ENCODE measurements at places on chromosomes 16 and 17.

- peak; percentile 94 for DNase-seq
Observed at GRCh38 chr16:50448522-50448921, 79.7 kb upstream of the BRD7 start.

DNA sequence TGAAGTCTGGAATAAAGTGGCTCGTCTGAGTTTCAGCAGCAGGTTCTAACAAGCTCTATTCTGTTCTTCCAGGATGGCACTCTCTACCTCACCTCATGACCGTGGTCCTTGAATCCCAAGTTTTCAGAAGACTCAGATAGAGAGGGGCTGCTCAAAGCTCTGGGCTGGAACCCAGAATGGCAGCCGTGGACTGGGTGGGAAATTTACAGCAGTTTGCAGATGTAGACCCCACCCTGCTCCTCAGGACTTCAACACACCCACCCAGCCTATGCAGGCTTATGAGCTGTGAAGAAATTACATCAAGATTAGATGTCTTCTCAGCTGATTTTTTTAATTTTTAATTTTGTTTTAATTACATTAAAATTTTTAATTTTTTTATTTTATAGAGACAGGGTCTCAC is 59.4 kb downstream of the METRNL start:
- DNase-seq: no peak

DNA sequence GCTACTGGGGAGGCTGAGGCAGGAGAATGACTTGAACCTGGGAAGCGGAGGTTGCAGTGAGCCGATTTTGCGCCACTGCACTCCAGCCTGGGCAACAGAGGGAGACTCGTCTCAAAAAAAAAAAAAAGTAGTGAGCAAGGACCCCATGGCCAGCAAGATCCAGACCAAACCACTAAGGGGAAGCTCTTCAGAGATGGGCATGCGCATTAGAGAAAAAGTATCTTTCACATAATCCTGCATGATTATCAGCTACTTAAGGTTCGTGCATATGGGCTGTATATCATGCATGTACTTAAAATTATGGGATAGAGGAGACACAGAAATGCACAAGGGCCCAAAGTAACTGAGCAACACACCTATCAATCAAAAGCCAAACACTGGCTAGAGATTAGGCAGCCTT is 10.7 kb upstream of the CCL22 start:
- DNase-seq: no peak

DNA sequence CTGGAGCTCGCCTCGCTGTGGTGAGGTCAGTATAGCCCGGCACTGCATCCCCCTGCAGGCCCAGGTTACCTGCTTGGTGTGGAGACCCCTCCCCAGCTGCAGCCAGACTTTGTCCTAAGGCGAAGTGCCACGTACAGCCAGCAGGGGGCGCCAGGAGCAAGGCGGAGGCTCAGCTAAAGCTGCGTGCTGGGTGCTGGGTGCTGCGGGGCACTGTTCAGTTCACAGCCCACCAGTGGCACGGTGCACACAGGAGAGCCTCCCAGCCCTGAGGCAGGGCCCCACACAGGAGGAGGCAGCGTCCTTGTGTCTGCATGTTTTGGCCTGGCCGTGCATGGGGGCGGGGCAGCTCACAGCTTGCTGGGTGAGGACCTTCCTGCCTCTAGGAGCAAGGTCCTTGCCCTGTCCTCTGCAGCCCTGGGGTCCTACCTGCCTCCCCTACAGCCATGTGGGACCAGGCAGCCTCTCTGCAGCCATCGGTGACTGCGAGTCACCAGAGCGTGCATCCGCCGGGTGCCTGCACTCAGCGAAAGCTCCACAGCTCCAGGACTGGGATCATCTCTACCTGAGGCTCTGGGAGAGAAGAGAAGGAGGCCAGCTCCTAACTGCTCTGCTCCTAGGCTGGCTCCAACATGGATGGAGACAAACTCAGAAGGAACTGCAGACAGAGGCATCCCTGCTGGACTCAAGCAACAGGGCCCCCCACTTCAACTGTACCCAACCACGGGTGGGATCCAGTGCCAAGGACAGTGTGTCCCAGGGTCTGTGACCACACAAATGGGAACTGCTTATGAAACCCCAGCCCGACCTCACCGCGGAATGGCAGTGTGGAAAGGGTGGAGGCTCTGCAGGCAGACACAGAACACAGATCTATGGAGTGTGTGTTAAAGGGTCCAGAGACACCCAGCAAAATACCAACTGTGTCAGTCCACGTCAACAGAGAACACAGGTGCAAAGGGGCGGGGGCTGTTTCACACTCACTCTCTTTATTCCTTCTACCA is 19.0 kb downstream of the SLC7A5 start:
- peak; percentile 78 for DNase-seq

DNA sequence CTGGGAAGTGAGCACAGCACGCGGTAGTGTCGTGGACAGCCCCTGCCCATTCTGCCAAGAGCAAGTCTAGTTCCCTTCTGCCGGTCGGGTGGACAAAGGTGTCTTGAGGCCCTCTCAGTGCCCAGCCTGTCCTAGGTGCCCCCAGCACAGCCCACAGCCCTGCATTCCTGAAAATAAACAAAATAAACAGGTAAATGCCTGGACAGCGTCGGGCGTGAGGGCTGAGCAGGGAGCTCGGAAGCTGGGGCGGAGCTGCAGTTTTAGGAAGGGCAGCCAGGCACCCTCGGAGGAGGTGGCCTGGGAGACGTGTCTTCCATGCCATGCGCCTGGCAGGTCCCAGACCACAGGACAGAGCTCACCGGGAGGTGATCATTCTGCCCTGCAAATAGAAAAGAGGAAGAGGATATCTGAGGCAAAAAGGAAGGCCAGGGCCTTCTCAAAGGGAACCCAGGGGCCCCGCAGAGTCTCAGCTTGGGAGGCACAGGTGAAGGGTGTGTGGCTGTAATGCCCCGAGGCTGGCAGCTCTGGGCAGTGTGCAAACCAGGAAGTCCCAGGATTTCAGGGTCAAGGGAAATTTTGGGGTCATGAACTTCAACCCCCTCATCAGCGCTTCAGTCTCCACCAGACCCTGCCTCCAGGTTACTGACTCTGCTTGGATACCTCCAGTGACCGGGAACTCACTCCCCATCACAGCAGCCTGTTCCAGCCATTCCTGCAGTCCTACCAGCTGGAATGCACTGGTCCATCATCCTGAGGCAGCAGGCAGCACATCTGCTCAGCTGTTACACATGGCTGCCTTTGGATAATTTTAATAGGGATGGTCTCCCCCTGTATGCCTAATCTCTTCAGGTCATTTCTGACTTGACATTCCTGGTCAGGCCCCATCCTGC is 1.7 kb downstream of the ZNF469 start:
- DNase-seq: no peak

- DNase-seq: no peak
Observed at GRCh38 chr16:66539623-66540469, 10.1 kb downstream of the TK2 start.

Measured in NCI-H82 (cell line).